AG04450 (cell line): ENCODE measurements at places on chromosomes 16 and 17.

- DNase-seq = no peak
These were observed at the start of gene KRT222 for GRCh38 chr17:40664582-40665333. Gene KRT222, minus strand, starts transcription at chr17:40665177. Its CDS starts 78 bp downstream, at chr17:40665099.

DNA sequence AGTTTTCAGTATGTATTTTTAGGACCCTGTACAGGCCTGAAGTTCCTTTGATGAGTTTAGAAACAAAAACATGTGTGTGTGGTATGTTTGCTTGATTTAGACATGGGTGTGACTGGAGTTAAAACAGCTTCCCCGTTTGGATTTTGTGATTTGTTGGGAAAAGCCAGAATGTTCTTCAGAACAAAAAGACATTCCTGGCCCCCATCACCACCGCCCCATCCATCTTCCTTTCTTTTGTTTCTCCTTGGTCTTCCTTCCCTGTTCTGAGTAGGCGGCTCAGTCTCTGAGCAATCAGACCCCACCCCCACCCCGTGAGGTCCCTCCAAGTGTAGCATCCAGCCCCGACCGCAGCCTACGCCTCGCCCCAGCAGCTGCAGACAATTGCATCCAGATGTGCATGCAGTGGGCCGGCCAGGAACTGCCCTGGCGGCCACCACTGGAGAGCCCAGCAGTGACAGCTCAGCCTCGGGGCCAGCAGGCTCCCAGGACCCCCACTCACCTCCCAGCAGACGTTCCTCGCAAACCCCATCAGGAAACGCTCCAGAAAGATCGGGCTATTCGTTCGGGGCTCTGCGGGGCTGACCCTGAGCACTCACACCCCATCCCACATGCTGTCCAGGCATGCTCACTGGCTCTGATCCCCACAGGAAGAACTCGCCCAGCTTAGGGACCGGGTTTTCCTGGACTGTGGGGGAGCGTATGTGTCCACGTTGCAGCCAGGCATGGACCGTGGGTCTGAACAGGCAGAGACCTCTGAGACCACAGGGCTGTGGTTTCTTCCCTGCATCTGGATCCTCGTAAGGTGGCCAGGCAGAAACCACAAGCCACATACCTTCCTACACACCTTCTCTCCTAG lies 99.8 kb upstream of the CDH5 start:
- peak; percentile 92 for DNase-seq

GRCh38 chr17:76640550-76641380 lies 2.8 kb downstream of the ST6GALNAC1 start:
- no peak for DNase-seq

GRCh38 chr17:15511142-15511541 lies 43.7 kb upstream of the CDRT4 start:
- DNase-seq = no peak

DNA sequence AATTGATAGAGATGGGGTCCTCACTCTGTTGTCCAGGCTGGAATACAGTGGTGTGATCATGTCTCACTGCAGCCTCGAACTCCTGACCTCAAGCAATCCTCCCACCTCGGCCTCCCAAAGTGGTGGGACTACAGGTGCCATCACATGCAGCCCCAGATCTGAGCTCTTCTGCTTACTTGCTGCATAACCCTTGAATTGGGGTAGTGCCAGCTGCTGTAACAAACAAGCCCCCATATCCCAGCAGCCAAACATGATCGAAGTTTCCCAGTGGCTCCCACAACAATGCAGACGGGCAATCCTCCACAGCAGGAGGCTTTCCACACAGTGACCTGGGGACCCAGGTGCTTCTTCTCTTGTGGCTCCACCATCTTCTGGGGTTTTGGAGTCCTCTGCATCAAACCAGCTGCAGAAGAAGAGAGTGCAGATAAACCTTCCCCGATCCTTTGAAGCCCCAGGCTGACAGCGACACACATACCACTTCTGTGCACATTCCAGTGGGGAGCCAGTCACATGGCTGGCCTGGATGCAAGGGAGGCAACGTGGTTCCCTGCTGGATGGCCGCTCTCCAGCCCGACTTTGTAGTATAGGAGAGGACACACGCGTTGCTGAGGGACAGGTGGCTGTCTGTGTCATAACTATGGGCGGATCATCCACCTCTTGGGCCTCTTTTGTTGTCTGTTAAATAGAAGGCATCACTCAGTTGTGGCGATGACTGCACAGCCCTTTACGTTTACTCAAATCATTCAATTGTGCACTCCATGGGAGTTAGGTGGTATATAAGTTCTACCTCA lies 16.7 kb downstream of the SBK1 start:
- DNase-seq = no peak

- DNase-seq = no peak
These were observed 12.8 kb downstream of the CRYM start for GRCh38 chr16:21265104-21265837.

GRCh38 chr16:74431516-74431915 lies 10.2 kb upstream of the CLEC18B start:
- no peak for DNase-seq

GRCh38 chr16:25134166-25134700 lies 22.7 kb downstream of the LCMT1 start:
- DNase-seq = no peak

DNA sequence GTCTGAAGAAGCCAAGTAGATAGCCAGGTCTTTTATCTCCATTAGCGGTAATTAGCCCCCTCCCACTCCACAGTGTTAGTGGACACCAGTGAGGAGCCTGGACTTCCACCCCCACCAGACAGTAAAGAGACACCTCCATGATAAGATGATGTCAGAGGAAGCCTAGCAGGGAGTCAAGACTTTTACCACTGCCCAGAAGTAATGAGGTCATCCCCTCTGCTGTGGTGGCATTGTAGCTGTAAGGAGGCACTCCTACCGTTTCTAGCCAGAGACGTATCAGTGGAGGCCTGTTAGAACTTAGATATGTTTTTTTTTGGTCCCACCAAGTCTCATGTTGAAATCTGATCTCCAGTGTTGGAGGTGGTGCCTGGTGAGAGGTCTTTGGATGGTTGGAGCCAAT lies 38.1 kb downstream of the PIK3R5 start:
- DNase-seq = no peak

DNA sequence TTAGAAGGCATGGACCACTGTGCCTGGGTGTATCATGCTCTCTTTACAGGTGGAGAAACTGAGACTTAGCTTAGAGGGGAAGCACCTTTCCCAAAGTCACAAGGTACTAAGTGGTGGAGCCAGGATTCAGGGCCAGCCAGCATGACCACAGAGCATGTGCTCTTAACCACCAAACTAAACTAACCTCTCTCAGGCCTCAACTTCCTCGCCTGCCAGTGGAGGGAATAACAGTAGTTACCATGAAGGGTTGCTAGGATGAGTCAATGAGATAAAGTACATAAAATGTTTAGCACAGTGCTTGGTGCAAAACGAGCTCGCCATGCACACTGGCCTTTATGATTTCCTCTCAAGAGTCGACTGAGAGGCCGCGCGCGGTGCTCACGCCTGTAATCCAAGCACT lies 6.4 kb upstream of the MYO1C start:
- DNase-seq = peak; percentile 55

GRCh38 chr17:79203016-79203415 lies 128.4 kb downstream of the ENGASE start:
- DNase-seq = no peak
